H7 (cell line): ENCODE measurements at places on chromosomes 16 and 17.

DNA sequence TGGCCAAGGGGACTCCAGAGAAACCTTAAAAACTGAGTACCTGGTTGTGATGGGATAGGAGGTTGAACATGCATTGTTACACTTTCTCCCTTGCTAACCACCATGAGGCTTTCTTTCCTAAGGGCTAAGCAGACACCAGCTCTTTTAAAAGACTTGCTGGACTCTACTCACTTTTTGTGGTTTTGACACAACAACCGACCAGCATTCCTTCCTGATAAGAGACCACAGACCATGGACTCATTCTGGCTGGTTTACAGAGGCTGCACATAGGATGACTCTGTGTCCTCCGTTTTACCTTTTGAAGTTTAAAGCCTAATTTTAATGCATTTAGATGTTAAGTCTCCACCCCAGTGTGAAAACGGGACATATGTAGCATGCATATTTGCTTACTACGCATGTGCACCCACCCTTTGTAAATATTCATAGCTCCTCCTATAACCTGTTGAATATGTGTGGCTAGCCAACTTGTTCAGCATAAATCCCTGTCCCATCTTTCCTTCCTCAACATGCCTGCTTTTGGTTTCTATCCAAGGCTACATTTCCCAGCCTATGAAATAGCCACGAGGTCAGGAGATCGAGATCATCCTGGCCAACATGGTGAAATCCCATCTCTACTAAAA is 475.9 kb downstream of the GRIN2A start:
- DNase-seq: no peak

GRCh38 chr16:17567455-17567854 is 96.7 kb upstream of the XYLT1 start:
- no peak for DNase-seq

GRCh38 chr16:88936556-88937205 is 40.3 kb downstream of the CBFA2T3 start:
- DNase-seq: no peak

DNA sequence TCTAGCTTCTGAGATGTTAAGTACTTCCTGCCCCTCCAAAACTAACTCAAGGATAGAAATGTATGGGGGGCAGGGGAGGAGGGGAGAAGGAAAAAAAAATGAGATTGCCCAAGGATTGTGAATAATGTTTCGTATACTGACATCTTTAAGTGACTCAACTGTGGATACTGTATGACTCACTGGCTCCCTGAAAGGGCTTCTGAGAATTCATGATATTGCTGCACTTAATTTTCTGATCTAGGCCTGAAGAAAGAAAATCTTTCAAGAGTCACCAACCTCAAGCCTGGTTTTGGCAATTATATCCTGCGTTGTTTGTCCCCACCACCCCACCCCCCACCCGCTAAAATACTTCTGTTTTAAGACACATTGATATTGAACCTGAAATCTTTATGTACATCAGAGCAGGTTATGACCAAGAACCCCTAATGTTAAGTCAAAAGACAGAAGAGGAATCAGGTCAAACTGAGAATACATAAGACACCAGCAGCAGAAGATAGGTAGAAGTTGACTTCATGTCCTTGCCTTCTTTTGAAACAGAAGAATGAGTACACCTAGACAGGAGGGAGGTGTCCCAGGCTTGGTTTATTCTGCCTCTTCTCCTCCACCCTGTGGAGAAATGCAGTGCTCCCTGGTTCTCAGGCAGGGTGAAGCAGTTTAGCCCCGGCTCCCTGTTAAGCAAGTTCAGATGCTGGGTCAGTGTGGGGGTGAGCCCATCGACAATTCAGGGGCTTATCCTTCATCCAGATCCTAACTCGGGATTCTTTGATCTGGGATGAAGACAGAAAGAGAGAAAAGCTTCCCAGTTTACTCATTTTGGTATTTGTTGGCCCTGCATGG is 3.3 kb upstream of the FBXL20 start:
- no peak for DNase-seq

- DNase-seq: no peak
Observed at GRCh38 chr17:6706499-6706898, 6.7 kb downstream of the SLC13A5 start.

- DNase-seq: no peak
Observed at GRCh38 chr16:73364413-73364812, 316.5 kb upstream of the ZFHX3 start.

DNA sequence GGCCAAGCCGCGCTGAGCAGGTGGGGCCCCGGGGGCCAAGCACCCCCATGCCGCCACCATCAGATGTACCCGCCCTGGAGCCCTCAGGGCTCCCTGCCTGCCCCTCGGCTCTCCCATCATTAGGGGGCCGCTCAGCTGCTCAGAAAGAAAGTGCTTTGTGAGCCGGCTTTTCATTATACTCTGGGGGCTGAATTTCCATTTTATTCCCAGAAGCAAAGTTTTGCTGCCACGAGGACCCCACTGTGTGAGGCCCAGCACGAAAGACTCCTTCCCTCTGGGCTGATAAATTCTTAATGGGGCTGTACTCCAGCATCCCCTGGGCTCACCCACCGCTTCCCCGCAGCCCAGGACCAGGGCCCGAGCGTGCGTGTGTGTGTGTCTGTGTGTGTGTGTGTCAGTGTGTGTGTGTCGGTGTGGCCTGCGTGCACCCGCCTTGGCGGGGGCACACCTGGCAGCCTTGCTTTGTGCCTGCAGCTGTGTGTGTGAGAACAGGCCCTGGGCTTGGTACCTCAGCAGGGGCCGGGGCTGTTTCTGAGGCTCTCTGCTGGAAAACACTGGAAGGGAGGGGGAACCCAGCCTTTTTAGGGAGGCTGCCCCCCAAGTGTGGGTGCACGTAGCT is 103.0 kb upstream of the GSE1 start:
- no peak for DNase-seq

- DNase-seq: no peak
Observed at GRCh38 chr16:7294020-7294419, 38.6 kb upstream of the RBFOX1 start.

DNA sequence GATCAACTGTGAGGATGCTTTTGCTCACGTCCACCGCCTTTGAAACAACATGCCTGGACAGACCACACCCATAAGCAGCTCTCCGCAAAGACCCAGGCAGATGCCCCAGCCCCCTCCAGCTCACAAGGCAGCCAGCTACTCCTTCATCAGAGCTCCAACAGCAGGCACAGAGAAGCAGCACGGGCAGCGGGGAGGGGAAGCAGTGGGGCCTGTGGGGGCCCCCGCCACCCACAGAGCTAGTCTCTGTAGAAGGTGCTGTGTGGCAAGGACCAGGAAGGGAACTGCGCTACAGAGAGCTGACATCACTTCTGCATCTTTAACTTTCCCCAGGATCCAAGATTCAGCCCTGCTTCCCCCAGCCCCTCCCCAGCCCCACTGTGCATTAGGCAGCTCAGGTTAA is 10.0 kb upstream of the SCNN1G start:
- DNase-seq: peak; percentile 55

DNA sequence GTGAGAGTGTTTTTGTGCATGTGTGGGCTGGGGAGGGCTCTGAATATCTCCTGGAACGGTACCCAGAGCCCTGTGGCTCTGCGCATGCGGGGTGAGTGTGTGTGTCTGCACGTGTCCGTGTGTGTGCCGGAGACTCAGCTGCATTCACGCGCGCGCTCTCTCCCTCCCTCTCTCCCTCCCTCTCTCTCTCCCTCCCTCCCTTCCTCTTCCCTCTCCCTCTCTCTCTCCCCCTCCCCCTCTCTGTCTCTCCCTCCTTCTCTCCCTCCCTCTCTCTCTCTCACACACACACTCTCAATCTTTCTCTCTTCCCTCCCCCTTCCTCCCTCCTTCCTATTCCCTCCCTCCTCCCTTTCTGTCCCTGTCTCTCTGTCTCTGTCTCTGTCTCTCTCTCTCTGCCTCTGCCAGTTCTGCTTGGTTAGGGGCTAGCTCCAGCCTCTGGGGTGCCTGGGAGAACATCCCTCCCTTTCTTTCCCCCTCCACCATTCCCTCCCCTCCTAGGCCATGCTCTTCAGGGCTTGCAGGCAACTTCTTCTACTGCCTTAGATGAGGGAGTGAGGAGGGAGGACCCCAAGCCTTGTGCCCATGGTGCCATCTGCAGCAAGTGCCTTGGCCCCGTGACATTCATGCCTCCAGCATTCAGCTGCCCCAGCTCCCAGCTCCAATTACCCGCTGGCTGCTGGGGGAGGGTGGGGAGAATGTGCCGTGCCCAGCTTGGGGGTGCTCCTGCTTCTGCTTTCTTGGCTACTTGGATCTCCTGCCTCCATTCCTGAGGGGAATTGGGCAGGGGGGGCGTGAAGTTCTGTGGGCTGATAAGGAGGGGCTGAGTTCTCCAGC is 6.4 kb downstream of the THRA start:
- DNase-seq: peak; percentile 39

GRCh38 chr17:38579934-38580333 is 25.8 kb downstream of the SRCIN1 start:
- DNase-seq: peak; percentile 93

GRCh38 chr17:64692187-64692586 is 30.1 kb upstream of the SMURF2 start:
- DNase-seq: no peak

DNA sequence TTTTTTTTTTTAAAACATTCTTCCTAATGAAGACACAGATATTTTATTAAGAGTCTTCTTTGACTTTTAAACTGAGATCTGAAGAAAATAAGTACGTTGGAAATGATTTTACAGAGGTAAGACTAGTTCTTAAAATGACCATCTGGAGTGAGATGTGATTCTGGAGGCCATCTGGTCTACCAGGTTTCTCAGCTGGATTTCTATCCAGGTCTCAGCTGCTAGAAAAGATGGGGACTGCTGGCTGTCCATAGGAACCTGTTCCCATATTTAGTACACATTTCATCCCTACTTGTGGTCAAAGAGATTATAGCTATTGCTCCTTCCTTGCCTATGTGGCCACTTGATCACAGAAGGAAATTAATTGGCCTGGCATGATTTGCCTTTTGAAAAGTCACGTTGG is 12.2 kb downstream of the PMFBP1 start:
- DNase-seq: no peak

- DNase-seq: peak; percentile 46
Observed at GRCh38 chr17:13031718-13032350, 14.0 kb upstream of the ELAC2 start.

GRCh38 chr16:11307639-11308492 is 26.7 kb upstream of the PRM1 start:
- DNase-seq: no peak

GRCh38 chr16:64238571-64238970 is 883.3 kb downstream of the CDH11 start:
- no peak for DNase-seq

DNA sequence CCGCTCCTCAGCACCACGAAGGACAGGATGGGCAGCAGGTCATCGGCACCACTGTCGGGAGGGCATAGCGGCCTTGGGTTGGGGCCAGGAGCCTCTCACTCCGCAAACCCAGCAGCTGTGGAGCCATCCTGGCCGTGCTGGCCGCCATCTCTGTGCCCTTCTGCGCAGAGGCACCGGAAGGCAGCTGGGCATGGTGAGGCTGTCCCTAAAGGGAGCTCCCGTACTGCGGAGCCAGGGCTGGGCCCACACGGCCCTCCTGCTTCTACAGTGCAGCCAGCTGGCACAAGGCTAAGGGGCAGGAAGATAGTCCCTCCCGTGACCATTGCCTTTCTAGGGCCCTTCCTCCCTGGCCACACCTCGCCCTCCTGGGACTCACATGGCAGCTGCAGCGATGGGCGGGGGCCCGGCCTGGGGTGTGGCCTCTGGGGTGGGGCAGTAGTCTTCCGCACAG is 7.0 kb upstream of the SPATA2L start:
- peak; percentile 68 for DNase-seq

- peak; percentile 89 for DNase-seq
Observed at GRCh38 chr16:1150511-1150982, 2.4 kb upstream of the CACNA1H start.

DNA sequence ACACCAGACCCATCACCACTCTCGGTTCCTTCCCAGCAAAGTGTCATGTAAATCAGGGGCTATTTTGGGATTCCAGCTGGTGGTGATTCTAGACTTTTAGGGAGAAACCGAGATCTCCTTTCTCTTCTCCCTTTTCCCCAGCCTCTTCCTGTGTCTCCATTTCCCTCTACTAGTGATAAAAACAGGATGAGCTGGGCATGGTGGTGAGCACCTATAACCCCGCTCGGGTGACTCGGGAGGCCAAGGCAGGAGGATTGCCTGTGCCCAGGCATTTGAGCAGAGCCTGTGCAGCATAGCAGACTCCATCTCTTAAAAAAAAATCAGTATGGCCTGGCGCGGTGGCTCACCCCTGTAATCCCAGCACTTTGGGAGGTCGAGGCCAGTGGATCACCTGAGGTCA is 6.1 kb downstream of the TBX21 start:
- DNase-seq: no peak
